Transverse colon (tissue), 4 donors: ENCODE measurements at places on chromosomes 3 and 15. TPM values are rescaled to one million over a fixed set of nuclear protein-coding genes. Genes with fewer than 3 reads are reported as not detected.

GRCh38 chr15:91952216-91952615 lies 98.7 kb downstream of the SLCO3A1 start:
- DNase-seq, result no peak

DNA sequence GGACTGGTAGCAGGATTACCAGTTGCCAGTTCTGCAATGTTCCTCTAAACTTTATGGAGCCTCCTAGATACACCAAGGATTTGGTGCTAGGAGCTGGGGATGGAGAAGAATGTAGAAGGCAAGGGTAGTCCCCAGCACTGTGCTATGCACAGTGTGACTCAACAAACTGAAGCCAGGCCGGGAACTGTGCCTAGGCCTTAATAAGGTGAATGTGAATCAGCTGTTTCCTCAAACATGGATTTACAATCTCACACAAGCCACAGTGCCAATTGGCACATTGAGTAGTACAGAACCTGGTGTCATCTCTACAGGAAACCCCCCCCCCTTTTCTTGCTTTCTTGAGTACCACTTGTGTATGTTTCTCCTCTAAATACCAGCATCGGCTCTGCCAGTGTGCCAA lies 32.5 kb downstream of the MRPS25 start:
- no peak for DNase-seq

DNA sequence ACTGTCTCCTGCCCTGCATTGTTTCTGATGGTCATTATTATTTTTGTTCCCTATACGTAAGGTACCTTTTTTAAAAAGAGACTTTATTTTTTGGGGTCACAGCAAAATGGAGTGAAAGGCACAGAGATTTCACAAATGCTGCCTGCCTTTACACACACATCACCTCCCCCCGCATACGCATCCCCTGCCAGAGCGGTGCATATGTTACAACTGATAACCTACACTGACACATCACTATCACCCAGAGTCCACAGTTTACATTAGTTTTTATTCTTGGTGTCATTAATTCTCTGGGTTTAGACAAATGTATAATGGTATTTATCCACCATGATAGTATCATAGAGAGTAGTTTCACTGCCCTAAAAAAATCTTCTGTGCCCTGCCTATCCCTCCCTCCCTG lies 43.6 kb upstream of the KLF13 start:
- no peak for DNase-seq

- DNase-seq, result peak; percentile 49
Observed at GRCh38 chr3:100254168-100254777, 6.5 kb upstream of the TBC1D23 start.

GRCh38 chr3:99499235-99500158 lies 138.9 kb upstream of the COL8A1 start:
- DNase-seq, result no peak

DNA sequence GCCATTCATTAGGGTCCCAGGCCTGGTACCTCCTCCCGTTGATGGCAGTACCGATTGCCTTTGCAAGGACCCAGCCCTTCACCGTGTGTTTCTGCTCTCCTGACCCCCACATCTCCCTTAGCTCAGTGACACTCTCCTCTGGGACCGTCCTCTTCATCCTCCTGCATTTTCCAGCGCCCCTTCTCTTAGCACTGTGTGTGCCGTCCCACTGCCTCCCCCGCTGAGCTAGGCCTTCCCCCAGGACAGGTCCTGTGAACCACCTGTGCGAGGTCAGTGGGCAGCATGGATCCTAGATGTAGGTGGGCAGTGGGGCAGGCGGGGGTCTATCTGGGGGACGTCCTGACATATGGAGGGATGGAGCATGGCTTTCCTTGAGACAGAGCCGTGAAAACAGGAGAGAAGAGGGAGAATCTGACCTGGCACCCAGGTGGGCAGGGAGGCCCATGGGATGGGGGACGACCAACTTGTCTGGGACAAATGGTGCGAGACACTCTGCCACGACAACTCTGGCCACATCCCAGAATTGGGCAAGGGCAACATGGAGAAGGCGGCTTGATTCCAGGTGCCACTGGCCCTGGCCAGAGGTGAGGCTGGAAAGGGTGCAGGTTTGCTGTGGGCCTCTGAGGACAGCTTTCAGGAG lies 87.7 kb upstream of the ALDH1L1 start:
- no peak for DNase-seq

DNA sequence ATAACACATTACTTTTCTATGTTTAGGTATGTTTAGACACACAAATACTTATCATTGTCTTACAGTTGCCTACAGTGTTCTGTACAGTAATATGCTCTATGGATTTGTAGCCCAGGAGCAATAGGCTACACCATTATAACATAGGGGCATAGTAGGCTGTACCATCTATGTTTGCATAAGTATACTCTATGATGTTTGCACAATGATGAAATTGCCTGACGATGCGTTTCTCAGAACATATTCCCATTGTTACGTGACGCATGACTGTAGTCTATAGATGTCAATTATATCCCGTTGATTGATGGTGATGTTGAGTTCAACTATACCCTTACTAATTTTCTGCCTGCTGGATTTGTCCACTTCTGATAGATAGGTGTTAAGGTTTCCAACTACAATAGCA lies 139.4 kb upstream of the PFN2 start:
- DNase-seq, result no peak

- no peak for DNase-seq
Observed at GRCh38 chr15:79030470-79030869, 60.1 kb downstream of the RASGRF1 start.

DNA sequence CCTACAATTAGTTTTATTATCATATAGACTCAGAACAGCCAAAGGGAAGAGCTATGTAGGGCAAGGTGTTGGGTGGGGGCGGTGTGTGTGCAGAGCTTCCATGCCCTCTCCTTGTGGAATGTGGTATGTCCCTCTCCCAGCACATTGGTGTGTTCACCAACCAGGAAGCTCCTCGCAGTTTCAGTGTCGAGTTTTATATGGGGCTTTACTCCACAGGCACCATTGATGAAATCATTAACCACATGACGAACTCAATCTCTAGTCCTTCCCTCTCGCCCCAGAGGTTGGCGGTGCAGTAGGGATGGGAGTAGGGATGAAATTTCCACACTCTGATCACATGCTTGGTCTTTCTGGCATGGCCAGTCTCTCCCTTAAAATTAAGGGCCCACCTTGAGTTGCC lies 13.6 kb upstream of the SRP14 start:
- peak; percentile 78 for DNase-seq

- no peak for DNase-seq
Observed at GRCh38 chr3:49656541-49657112, 17.5 kb upstream of the APEH start.

GRCh38 chr15:89783861-89784685 lies 7.9 kb downstream of the MESP2 start:
- peak; percentile 73 for DNase-seq

DNA sequence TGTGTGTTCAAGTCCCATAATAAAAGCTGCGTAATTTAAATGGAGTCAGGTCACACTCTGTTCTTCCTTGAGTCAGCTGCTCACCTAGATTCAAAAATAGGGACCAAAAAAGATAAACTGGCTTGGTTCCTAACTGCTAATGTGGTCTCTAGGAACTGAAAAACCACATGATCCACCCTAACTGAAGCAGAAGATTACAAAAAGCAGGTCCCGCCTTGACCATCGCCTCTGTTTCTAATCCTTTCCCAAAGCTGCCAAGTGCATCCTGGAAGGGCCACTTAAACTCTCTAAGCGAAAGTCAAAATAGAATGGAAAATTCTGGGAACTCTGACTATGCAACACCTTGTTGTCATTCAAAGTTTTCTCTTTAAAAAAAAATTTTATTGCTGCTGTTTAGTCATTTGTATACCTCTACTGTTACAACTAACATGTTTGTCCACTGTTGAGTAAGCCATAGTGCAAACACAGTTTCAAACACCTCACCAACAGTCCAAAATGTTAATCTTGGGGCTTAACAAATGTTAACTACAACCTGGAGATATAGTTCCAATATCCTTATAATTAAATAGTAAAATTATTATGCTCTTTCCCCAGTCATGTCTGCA lies 88.9 kb upstream of the THBS1 start:
- DNase-seq, result no peak

DNA sequence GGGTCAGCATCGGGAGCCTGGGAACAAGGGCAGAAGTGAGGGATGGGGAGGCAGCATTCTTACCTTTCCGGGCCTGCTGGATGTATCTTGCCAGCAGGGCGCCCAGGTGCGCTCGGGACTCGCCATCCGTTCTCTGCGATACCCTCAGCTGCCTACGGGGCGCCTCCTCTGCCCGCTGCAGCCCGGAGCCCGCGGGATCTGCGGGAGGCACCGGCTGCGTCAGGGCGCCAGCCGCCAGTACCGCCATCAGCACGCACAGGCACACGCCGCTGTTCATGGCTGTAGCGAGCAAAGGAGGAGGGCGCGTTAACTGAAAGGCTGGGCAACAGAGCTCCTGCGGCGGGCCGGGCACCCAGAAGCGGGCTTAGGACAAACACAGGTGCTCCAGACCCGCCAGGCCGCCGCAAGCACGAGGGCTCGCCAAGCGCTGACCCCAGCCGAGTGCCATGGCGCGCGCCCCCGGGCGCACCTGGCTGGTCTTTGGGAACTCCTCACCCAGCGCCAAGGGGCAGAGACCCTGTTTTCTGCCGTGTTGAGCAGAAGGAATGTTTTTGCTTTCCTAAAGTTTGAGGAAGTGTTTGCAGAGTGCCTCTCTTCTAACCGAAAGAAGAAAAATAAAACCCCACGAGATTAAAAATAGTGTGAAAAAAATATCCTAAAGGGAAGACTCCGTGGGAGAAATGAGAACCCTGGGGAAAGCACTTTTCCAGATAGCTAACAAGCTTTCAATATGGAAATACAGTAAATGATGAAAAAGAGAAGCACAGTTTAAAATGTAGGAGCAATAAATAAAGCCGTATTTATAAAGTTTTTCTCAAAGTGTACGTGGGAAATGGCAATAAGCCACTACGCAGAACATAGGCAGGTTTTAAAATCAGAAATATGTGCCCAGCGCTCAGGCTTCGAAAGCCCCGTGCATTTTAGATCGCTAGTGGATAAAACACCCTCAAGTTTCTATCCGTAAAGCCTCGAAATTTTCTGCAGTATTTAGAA lies 2.3 kb downstream of the CCK start:
- no peak for DNase-seq

DNA sequence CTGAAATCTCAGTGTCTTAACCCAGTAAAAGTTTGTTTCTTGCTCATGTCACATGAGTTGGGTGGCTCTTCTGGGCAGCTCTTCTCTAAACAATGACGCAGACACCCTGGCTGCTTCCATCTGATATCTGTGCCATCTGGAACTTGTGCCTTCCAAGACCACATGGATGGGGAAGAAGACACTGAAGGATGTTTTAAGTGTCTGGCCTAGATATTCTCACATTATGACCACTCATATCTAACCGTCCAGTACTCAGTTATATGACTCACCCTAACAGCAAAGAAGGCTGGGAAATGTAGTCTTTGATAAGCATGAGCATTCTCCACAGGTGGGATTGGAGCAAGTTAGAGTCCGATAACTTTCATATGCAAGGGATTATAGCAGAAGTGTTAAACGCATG lies 66.4 kb downstream of the RYR3 start:
- DNase-seq, result no peak

GRCh38 chr3:69179740-69180372 lies 57.5 kb upstream of the LMOD3 start:
- DNase-seq, result no peak

DNA sequence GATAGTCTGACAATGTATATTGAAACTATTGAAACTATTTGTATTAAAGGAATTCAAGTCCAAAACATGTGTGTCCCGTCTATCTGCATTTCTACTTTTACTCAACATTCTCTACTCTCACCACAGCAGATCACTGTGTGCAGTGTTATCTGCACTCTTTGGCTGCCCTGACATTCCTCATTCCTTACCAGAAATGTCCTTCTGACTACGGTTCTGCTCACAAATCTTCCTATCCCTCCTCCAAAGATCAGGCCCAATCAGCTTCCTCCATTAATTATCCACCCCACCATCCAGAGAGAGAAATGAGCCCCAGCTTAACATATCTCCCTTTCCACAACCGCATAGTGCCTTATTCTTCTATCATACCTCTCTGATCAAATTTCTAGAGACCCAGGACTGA lies 94.7 kb downstream of the TBL1XR1 start:
- no peak for DNase-seq

DNA sequence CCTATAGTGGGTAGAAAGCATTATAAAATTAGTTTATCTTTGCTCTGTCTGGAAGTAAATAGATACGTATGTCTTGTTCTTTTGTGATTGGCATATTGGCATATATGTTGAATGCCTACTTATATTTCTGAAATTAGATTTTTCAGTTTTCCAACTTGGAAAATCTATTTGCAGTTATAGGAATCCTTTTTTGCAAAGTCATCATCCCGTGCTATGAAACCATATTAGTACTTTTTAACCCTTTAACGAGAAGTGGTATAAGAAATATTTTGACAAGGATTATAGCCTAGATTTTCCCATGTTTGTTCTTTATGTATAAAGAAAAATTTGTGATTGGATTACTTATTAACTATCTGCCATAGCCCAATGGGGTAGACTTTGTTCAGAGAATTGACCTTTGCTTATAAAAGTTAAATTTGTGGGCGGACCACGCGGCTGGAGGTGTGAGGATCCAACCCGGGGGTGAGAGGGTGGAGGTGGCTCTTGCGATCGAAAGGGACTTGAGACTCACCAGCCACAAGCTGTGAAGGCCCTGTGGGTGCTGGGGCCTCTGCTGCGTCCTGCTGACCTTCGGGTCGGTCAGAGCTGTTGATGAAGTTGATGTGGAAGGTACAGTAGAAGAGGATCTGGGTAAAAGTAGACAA lies 5.9 kb downstream of the LRRC28 start:
- no peak for DNase-seq

GRCh38 chr3:8518138-8518537 lies 16.5 kb downstream of the LMCD1 start:
- no peak for DNase-seq

DNA sequence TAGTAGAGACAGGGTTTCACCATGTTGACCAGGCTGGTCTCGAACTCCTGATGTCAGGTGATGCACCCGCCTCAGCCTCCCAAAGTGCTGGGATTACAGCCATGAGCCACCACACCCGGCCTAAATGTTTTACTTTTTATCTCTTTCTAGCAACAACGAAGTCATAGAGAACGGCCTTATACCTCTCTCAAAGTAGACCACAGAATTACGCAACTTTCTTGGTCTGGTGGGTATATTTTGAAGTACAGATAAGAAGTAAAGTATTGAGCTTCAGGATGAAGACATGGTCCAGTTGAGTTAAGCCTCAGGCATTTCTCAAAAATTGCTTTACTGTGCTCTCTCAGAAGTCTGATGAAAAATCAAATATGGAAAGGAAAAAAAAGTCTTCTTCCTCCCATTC lies 30.6 kb downstream of the FAM240A start:
- DNase-seq, result no peak

DNA sequence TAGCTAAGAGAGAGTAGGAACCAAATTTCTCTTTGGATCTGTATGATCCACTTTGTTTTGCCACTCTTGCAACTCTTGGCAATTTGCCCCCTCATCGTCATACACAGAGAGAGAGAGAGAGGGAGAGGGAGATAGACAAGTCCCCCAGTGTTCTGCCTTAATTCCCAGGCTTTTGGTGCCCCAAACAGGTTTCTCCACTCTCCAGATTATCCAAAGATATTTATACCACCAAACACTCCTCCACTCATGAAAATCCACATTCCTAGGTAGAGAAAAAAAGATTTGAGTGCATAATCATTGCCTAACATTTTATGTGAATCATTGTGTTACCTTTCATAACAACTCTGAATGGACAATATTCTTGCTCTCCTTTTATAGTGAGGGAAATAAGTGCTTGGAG lies 15.3 kb downstream of the ACP3 start:
- no peak for DNase-seq

GRCh38 chr3:175743733-175744400 lies 884.7 kb downstream of the NAALADL2 start:
- DNase-seq, result no peak

The NEK10 gene
- 1.4 TPM for total RNA-seq

The ETV5 gene
- total RNA-seq, result 1.9 TPM

The APBA2 gene
- total RNA-seq, result 8.2 TPM

The RBPMS2 gene
- 27.7 TPM for total RNA-seq

The RAB43 gene
- total RNA-seq, result 36.8 TPM

The SOX14 gene
- not detected for total RNA-seq

The DGKG gene
- 2.9 TPM for total RNA-seq
